ENCODE measurements at places on chromosomes 2 and 18. TPM values are rescaled to one million over a fixed set of nuclear protein-coding genes. Genes with fewer than 3 reads are reported as not detected.

Gene INHA
- total RNA-seq: 1.7 TPM

DNA sequence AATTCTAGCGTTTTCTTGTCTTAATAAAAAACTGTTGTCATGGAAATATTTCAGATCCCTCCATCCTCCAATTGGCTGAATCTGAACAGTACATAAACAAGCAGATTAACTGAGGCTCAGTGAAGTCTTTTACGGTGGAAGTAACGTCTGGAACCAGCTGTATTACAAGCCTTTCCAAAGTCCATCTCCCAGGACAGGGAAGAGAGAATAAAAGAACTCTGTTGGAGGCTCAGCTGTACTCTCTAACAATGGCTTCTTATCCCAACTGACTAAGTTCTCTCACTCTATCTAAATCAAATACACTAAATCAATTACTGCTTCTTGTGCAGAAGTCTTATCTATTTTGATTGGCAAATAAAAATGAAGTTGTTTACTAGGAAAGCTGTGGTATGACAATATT lies 19.9 kb upstream of the NEDD4L start:
- no peak for DNase-seq

- no peak for DNase-seq
These were observed 116.0 kb upstream of the RAB27B start for GRCh38 chr18:54712306-54712705.

DNA sequence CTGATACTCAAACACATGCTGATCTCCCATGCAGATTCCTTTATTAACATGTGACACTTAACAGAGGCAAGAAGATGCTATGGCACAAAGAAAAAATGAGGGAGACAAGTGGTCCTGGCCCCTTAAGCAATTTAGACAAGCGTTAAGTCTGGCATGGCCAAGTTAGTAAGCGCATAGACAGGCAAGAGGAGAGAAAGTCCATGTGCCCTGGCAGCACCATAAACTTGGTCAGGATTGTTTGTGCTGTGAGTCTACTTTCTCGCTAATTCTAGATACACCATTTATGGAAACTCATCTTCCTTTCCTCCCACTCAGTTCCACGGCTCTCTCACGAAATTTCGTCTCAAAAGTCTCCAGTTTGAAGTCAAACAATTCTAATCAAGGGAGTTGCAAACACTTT lies 138.9 kb downstream of the RBMS1 start:
- DNase-seq: no peak

Measured in progenitor cell of endocrine pancreas (in vitro differentiated cells).